ACHN (cell line): ENCODE measurements at places on chromosomes 16 and 17.

- no peak for DNase-seq
These were observed 10.0 kb upstream of the N4BP1 start for GRCh38 chr16:48619979-48620378.

DNA sequence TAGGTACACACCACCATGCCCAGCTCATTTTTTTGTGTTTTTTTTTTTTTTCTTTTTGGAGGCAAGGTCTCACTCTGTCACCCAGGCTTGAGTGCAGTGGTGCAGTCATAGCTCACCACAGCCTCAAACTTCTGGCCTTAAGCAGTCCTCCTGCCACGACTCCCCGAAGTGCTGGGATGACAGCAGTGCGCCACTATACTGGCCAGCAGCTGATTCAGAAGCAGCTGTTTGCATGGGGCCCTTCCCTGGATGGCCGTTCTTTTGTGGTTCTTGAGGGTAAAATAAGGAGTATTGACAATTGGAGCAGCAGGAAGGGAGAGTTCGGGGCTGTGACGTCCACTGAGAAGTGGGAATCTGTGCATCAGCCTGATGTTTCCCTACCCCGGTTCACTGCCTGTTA is 41.6 kb downstream of the KIAA0513 start:
- no peak for DNase-seq

GRCh38 chr16:4593086-4593485 is 21.6 kb downstream of the UBALD1 start:
- DNase-seq, result no peak

GRCh38 chr17:15090533-15090932 is 174.6 kb downstream of the PMP22 start:
- no peak for DNase-seq

- no peak for DNase-seq
These were observed 10.5 kb upstream of the C17orf58 start for GRCh38 chr17:68006797-68007196.

GRCh38 chr16:50879873-50880695 is 138.2 kb downstream of the CYLD start:
- DNase-seq, result no peak

DNA sequence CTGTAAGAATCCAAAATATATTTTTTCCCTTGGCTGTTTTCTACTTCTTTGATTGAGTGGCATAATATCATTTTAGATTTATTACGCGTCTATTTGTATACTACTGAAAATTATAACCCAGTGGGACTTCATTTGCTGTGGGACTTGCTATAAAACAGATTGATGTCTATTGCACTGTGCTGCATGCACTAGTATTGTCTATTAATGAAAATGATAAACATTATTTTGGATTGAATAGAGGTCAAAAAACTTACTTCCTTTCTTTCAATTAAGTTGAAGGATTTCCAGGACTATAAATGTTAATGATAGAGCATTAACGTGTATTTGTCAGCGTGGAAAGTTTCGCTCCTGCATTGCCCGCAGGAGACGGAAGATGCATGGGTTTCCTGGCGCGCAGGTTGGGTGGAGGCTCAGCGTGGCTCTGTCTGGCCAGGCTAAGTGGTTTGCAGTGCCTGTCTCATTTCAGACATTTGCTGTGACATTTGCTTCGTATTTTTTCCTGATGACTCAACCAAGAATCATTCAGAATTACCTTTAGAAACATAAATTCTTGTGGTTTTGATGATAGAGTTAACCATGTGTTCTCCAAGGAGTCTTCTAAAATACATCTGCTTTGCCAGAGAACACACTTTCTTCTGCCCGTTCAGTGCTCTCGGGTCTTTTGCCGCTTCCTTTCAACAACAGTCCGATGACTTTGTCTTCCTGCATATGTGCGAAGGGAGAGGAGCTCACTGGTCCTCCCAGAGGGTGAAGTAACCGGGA is 216.7 kb downstream of the RPTOR start:
- DNase-seq, result peak; percentile 85

DNA sequence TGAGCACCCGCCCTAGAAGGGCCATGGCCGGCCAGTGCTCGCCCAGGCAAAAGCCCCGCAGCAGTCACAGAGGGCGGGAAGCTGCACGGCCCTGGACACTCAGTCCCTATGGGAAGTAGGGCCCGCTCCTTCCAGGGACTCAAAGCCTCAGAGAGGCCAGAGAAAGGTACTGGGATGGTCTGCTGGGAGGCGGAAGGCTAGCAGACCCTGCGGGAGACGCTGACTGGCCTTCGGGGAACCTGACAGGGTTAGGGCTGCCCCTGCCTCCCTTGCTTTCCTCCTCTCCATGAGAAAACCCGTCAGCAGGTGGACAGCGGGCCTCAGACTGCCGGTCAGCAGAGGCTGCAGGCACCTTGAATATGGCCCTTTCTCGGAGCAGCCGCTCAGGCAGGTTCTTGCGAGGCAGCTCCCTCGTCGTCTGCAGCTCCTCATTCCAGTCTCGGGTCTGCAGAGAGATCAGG is 11.5 kb downstream of the CLUH start:
- no peak for DNase-seq
